ENCODE measurements at places on chromosomes 3 and 15.

DNA sequence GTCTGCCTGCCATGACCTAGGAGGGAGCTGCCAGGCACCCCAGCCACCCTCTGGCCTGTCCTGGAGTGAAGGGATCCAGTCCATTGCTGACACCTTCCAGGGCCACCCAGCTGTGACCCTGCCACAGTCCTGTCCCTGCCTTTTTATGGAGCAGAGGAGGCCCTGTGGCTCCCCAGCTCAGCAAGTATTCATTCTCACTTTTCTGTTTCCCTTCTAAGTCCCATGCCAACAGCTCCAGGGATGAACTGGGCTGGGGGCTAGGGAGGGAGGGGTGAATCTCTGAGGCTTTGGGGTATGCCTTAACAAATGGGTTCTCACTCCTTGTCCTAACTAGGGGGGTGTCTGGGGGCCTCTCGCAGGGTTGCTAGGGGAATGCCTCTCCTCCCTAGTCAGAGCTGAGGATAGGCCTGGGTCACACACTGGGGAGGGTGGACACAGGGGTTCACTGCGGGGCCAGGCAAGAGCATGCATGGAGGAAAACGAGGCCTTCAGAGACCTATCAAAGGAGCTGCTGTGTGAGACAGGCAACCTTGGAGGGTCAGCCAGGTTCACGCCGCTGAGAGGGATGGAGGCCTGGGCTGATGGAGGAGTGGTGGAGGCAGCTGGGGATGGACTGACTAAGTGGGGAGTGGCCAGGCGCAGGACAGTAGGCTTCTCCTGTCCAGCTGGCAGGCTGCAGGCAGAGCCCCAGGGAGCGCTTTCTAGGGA lies 31.8 kb downstream of the EPHB3 start:
- DNase-seq: no peak

GRCh38 chr15:97692301-97693015 lies 268.0 kb upstream of the ARRDC4 start:
- no peak for DNase-seq

DNA sequence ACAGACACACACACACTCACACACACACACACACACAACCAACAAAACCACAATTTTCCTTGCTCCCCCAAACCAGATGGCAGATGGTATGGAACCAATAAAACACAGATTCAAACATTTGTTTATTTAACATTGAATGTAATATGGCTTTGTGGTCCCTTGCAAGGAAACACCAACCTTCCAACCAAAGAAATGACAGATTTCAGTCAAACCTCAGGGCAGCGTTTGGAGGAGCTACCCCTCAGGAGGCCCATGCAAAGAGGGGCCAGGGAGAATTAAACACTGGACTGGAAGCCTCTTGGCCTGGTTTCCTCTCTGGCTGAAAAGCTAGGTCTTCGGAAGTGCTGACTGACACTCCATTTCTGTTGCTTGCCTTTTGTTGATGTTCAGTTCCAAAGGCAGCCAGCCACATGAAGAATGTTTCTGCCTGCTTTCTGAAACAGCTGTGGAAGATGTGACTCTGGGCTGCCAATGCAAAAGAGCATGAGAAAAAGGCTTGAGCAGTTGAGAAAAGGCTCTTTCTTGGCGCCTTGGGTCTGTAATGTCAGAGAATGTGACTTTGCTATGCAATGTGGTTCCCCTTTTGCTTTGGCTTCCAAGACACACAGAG lies 296.1 kb downstream of the RPLP1 start:
- DNase-seq: no peak

- no peak for DNase-seq
Measured at GRCh38 chr3:156599089-156599874, 44.4 kb upstream of the SSR3 start.

GRCh38 chr15:78977591-78978347 lies 32.9 kb upstream of the CTSH start:
- DNase-seq: no peak

DNA sequence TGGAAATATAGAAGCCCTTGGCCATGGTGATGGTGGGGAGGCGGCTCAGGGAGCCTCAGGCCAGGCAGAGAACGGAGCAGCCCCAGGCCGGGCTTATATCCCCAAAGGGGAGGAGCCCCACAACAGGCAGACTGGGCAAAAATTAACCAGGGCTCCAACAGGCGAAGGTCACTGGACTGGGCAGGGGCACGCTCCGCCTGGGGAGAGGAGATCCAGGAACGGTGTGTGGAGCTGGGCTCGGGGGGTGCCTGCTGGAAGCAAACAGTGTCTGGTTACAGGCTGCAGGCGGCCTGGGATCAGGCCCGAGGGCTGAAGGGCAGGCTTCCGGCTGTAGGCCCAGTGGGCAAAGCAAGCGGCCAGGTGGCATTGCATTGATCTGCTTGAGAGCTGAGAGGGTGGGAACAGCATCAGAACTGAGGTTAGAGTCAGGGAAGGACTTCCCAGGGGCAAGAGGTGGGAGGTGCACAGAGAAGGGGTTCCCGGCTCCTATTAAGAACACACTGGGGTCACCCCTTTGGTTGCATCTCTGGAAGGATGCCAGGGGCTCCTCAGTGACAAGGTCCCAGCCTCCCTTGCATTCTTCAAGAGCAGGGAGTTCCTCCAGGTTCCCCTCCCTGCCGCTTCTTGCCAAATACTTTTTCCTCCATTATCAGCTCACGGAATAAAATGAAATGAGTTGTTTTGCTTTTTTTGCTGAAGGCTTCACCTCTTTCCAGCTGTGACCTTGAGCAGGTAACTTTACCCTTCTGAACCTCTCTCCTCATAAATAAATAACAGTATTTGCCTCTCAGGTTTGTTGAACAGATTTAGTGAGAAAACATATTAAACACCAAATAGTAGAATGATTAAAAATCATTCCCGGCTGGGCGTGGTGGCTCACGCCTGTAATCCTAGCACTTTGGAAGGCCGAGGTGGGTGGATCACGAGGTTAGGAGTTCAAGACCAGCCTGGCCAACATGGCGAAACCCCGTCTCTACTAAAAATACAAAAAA lies 7.8 kb downstream of the ANPEP start:
- peak; percentile 47 for DNase-seq

DNA sequence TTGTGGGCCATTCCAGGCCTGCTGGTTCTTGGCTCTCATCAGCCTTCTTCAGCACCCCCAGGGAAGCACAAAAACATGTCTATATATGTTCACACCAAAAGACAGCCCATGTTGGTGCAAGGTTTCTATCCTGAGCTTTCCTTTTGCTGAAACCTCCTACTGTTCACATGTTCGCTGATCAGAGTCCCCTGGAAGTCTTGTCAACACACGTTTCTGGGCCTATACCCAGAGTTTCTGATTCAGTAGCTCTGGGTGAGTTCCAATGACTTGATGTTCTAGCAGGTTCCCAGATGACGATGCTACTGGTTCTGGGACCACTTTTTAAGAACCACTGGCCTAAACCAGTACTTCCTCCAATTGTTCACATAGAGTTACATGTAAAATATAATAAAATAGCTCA lies 46.0 kb downstream of the SUCNR1 start:
- no peak for DNase-seq

DNA sequence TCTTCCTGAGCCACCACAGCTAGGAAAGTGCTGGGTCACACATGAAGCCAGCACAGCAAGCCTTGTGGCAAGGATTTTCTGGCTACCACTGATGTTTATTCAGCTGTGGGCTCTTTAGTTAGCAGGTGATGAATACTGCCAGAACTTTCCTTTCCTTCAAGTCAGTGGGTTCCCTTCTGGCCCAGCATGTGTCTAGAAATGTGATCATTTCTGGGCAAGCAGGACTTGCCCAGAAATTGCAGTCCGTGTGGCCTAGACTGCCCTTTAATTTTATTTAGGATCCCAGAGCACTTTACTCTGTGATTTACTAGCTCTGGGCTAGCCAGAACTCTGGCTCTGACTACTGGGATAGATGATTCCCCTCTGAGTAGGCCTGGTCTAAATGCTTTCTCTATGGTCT lies 397.5 kb downstream of the ZIC4 start:
- DNase-seq: no peak

DNA sequence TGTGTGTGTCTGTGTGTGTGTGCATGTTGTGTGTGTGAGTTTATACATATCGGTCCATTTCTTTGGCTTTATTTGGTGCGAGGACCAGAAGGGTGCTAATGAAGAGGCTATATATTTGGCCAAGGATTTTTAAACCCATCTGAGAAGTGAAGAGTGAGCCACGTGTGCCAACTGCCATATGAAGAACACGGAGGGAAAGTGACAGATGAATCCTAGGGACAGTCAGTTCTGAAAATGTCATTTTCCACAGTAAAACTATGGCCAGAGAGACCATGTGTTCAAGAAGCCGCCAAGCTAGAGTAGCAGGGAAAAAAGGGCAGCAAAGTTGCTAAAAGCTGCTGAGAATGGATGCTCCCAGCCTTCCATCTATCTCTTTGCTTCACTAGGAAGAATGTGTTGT lies 297.3 kb upstream of the LMCD1 start:
- no peak for DNase-seq

DNA sequence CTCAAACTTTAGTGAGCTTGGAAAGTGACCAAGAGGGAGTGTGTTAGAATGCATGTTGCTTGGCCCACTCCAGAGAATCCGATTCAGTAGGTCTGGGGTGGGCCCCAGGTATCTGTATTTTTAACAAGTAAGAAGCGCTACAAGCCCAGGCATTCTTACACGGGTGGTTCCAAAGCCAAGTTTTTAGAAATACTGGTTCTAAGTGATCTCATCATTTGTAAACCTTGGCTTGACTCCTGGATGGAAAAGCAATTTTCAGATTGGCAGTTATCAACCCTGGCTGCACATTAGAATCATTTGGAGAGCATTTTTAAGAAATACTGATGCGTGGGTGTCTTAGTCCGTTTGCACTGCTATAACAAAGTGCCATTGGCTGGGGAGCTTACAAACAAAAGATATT lies 27.3 kb upstream of the ST8SIA2 start:
- DNase-seq: no peak

GRCh38 chr3:31230425-31231223 lies 302.1 kb upstream of the STT3B start:
- no peak for DNase-seq

DNA sequence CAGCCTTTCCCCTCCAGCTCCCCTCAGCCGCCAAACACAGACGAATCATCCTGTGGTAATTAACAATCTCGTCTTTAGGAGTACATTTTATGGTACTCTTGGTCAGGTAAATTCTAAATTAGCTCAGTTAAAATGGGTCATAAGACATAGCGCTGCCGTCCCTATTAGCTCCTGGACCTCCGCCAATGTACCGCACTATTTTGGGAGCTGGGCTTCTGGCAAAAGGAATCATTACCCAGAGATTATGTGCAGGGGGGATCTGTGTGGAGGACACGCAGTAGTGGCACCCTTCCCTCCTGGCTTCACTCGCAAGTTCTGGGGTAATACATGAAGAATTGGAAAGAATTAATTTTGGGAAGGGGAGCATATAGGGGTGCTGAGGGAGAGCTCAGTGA lies 68.6 kb upstream of the ONECUT1 start:
- DNase-seq: no peak

- DNase-seq: no peak
Measured at GRCh38 chr3:119219069-119219468, 21.6 kb downstream of the B4GALT4 start.

GRCh38 chr15:52208306-52208946 lies 17.2 kb upstream of the GNB5 start:
- peak; percentile 66 for DNase-seq

- DNase-seq: peak; percentile 8
Measured at GRCh38 chr3:36380221-36381031, at the start of gene STAC. Gene STAC, plus strand, starts transcription at chr3:36380504. Its CDS starts 140 bp downstream, at chr3:36380644.

DNA sequence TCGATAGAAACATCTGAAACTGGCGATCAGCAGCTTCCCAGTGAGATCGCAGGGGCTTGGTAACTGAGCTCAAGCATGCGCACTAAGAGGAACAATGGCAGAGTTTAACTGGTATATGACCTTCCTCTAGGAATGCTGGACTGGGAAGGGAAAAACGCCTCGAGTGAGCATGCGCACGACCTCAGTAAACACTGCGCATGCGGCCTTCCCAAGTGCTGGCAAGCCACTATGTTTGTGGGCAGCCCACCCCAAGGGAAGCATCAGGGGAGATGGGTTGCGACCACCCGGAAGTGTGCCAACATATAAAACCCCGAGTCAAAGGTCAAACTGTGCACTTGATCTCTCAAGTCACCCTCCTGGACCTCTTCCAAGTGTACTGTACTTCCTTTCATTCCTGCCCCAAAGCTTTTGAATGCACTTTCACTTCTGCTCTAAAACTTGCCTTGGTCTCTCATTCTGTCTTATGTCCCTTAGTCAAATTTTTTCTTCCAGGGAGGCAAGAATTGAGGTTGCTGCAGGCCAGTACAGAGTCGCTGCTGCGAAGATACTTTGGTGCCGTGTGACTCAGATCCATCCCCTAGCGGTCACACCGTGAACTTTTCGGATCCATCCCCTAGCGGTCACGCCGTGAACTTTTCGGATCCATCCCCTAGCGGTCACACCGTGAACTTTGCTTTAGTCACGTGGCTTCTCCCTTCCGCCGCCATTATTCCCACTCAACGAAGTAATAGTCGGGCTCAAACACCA lies 243.3 kb downstream of the FAM43A start:
- DNase-seq: no peak

GRCh38 chr3:73839032-73839431 lies 214.3 kb upstream of the PDZRN3 start:
- DNase-seq: no peak

- no peak for DNase-seq
Measured at GRCh38 chr3:188053710-188054380, 100.1 kb upstream of the LPP start.

- no peak for DNase-seq
Measured at GRCh38 chr3:25823314-25823713, 33.4 kb downstream of the OXSM start.

DNA sequence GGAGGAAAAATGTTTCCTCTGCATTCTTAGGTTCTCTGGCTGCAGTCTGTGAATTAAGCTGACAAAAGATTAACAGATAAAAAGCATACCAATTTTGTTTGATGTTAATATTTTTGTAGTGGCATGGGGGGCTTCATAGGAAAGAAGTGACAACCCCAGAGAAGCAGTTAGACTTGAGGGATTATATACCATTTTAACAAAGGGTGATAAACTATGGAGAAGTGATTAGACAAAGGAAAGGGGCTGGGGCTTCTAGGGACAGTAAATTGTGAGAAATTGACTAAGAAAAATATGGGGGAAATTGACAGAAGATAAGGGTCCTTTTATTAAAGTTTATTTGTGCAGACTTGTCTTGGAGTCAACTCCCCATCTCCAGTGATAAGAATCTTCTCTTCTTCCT lies 55.7 kb upstream of the NR2E3 start:
- DNase-seq: no peak

- no peak for DNase-seq
Measured at GRCh38 chr3:177835917-177836316, 638.6 kb upstream of the TBL1XR1 start.

DNA sequence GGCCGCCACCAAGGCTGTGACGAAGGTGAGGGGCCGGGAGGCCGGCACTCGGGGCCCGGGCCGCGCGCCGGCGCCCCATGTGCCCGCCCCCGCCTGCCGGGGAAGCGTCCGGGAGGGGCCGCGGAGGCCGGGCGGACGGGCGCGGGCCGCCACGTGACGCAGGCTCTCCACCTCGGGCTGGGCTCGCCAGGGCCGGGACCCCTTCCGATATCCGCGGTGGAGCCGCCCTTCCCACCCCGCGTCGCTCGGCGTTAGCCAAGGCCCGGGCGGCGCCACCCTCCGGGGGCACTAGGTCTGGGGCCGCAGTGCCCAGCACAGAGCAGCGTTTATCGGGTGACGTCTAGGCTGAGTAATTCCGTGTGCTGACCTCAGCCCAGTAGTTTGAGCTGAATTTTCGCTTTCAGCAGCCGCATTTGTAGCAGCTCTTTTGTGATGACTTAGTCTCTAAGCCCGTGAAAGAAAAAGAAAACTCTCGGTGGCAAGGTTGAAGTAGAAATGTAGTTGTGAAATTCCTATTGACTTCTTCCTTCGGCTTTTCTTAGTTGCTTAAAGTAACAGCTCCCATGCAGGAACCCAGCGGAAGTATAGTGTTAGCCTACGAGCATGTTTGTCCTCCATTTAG lies 885 bp downstream of the CDV3 start:
- DNase-seq: peak; percentile 80

Data from transverse colon (tissue), 4 donors.